Activated T-helper 1 cell treated with anti-CD3 and anti-CD28 coated beads, Interleukin-12 subunit alpha, Interleukin-12 subunit beta, Interleukin-2, Interleukin-4 antibody, amounts not matched to agents 30 ng/mL and 10 ng/mL and 1 ng/mL, durations not matched to agents 14 hours and 24 hours and 36 hours (primary cell): ENCODE measurements at places on chromosomes 7 and 10. TPM values are rescaled to one million over a fixed set of nuclear protein-coding genes. Genes with fewer than 3 reads are reported as not detected.

The GRM3 gene
- total RNA-seq, result not detected in 2 replicates

The ELFN1 gene
- total RNA-seq, result 0.05 TPM in 1 of 2 replicates, not detected in the other

The AMPH gene
- not detected in 2 replicates for total RNA-seq

DNA sequence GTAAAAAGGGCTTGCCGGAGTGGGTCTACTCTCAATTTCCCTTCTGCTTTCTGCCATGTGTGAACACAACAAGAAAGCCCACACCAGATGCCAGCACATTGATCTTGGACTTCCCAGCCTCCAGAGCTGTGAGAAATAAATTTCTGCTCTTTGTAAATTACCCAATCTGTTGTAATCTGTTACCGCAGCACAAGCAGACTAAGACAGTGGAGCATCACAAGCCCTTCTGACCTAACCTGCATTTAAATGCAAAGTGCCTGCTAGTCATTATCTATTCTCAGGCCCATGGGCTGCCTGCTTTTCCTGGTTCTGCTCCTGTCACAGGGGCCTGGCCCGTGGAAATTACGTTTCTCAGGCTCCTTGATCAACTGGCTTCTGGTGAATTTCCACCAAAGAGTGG lies 199.3 kb upstream of the AUTS2 start:
- no peak for DNase-seq

The CALML5 gene
- total RNA-seq, result not detected in 2 replicates

- DNase-seq, result no peak
These were observed 34.5 kb downstream of the MAD1L1 start for GRCh38 chr7:2198206-2198605.

- no peak for DNase-seq
These were observed 39.5 kb upstream of the ITGA8 start for GRCh38 chr10:15759265-15759664.
